ENCODE measurements at places on chromosomes 3 and 15. TPM values are rescaled to one million over a fixed set of nuclear protein-coding genes. Genes with fewer than 3 reads are reported as not detected.

ARHGEF26 gene
- 0.13 TPM for total RNA-seq

CTXND1 gene
- total RNA-seq = not detected

CCR2 gene
- total RNA-seq = not detected

CDAN1 gene
- total RNA-seq = 16.5 TPM

DNA sequence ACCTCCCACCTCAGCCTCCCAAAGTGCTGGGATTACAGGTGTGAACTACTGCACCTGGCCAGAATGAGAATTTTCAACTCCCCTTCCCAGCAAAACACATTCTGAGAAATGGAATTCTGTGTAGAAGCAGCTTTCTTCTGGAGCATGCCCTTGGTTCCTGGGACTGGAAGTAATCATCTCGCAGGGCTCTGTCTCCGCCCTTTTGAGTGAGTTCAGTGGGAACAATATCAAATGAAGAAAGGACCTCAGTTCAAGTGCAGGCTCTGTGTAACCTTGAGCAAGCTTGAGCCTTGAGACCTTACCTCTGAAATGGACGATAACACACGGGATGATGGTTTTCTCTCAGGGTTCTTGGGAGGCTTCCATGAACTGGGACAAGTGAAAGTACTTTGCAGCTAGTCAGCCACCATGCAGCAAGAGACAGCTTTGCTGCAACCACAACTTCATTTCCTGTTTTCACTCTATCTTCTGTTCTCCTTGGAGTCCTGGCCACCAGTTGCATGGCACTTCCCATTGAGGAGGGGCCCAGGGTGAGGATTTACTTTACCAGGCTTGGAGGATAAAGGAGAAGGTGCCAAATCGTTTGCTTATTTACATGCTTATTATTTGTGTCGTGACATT, 35.7 kb upstream of the IGF1R start:
- no peak for DNase-seq

DNA sequence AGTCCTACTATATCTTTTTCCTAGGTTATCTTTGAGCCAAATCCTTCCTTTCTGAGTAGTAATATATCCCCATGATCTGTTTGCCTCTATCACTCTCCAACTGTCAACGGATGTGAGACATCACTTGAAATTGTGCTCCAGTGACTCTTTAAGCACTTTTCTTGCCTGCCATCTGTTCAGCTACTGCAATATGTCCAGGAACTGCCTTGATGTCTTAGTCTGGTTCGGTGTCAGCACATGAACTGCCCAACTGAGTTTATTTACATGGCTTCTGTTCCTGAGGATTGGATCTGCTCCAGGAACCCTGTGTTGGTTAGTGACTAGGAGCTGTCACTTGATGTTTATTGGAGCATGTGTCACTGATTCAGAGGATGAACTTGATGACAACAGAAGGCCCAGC, 116.5 kb downstream of the SLC9A9 start:
- DNase-seq = no peak

DNA sequence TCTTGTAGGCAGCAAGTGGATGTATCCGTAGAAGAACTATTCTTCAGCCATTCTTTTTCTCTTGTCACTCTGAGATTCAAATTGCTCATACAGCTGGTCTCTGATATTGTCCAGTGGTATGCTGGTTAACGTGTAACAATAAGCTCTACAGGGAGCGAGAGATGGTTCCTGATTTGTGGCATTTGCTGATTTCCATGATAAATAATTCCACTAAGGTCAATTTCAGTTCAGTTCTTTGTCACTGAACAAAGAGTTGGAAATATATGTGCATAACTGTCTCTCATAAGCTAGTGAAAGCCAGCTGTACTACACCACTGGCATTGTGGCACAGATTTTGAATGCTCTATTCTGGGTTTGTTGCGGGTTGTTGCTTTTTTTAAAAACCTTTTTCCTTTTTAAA, 131.7 kb downstream of the MTHFS start:
- no peak for DNase-seq

All from pulmonary artery endothelial cell (primary cell).